ENCODE measurements at places on chromosomes 6 and 20.

GRCh38 chr6:85135376-85136094 is 314.3 kb upstream of the NT5E start:
- DNase-seq = no peak

DNA sequence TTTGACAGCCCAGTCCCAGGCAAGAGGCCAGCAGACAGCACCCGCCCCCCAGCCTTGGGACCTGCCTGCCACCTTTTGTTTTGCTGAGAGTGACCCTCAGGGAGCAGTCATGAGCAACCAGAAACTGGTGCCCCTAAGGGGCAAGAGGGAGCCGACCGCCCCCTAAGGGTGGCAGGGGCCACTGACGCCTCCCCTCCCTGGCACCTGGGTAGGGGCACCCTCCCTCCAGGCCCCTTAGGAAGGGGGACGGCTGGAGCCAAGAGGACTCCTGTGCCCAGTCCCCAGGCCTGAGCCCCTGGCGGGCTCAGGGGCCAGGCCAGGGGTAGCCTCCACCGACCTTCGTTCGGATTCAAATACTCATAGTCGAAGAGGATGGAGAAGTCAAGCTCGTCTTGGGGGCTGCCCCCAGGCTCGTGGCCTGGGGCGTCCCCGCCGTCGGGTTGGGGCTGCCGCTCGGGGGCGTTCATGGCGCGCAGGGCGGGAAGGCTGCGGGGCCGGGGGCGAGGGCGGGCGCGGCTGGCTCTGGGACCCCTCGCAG is 417 bp downstream of the NFATC2 start:
- DNase-seq = peak; percentile 57

DNA sequence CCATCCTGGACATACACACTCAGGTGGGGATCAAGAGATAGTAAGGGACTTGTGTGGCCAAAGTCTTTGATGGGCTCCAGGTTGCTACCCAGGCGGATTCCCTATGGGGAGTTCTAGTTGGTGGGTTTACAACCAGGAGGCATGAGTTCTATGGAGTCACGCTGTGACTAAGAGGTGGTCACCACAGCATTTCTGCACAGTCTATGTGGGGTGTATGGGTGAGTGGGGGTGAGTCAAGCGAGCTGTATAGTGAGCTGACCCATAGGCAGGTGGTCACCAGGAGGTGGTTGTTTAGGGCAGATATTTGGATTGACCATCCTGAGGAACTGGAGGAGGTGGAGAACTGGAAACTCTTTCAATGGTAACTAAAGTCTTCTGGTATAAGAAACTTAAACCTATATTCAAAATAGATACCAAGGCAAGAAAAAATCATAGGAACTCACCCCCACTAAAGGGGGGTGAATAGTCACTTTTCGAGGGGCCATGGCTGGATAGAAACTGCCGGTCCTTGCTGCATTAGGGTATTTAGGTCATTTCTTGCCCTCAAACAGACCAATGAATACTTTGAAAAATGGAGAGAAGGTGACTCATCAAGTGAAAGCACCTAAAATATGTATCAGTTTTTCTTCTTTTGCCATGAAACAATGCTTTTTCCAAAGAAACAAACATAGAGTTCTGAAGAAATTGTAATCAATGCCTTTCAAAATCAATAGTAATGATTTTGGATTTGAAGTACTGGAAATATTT is 84.3 kb upstream of the NRN1 start:
- DNase-seq = no peak

DNA sequence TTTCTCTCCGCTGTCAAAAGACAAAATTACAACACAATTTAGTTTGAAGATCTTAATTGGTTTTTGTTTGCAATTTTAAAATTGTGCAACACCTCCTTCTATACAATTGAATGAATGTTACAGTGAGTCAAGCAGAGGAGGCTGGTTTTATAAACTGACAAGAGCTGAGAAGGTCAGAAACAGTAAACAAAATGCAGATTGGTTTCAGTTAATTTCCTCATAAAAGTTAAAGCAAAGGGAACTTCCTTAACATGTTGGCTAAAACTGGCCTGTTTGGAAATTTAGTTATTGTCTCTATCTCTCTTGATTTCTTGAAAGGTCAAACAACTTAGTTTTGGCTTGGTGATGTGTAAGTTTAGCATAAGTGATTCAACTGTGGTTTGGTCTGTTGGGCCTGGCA is 22.2 kb downstream of the KHDC1L start:
- no peak for DNase-seq

GRCh38 chr20:10508060-10508459 is 73.0 kb downstream of the SLX4IP start:
- DNase-seq = no peak

DNA sequence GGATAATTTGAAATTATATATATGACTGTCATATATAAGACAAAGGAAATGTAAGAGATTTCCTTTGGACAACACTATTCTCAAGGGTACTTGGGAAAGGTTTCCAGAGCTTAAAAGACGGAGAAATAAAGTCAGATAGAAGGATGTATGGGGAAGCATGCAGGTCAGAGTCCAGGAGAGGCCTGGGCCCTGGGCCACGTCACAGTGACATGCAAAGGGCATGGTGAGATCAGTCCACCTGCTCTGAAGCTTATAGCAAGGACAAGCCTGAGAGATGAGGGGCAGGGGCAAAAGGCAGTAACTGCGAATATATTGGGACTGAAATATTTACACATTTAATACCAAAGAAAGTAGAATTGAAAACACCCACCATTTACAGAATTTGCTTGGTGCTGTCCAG is 24.6 kb upstream of the GMDS start:
- DNase-seq = no peak

GRCh38 chr20:20677186-20677585 is 35.3 kb downstream of the RALGAPA2 start:
- DNase-seq = no peak

DNA sequence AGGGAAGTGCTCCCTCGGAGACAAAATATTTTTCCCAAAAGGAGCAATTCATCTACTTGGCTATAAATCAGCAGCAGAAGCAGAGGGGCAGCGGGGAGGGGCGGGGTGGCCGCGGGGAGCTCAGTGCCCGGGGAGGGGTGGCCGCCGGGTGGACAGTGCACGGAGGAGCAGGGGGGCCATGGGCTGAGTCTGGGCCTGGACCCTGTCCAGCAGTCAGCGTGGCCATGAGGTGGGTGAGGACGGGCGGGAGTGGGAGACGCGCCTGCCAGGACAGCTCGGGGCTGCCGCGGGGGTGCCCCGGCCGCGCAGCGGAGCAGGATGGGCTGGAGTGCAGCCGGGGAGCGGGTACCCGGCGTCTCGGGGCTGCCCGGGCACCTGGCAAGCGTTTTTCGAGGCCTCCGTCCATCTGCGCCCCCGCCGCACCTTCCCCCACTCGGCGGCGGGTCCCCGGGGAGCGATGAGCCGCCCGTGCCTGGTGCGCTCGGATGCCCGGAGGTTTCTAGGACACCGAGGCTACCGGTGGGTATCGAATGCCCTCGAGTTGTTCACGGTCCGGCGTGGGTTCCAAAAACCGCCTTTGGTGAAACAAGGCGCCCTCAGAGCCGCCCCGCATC is 229.5 kb downstream of the THBS2 start:
- no peak for DNase-seq

DNA sequence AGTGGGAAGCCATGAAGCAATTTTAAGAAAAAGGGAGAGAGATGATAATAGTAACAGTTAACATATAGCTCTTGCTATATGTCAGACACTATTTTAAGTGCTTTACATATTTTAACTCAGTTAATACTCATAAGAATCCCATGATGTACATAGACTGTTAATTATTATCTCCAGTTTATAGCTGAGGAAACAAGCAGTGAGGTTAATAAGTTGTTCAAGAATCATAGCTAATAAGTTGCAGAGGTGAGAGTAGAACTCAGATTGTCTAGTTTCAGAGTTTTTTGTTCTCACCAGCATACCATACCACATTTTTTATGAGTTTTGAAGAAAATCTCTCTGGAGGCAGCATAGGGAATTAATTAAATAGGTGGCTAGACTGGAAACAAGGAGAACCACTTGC is 144.6 kb upstream of the MMS22L start:
- DNase-seq = no peak

DNA sequence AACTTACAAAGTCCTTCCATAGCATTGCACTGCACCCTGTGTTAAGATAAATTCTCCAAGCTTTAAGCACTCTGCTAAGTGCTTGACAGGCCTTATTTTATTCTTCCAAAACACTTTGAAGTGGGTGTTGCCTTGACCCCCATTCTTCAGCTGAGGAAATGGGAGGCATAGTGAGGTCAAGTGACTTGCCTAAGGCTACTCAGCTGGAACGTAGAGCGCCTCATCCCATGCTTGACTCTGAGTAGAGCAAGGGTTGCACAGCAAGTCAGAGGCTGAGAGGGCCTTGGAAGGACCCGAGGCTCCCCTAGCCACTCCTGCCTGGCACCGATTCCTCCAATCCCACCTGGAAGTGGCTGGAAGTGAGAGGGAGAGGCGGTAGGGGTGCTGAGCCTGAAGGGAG is 19.6 kb upstream of the CSNK2A1 start:
- DNase-seq = no peak

DNA sequence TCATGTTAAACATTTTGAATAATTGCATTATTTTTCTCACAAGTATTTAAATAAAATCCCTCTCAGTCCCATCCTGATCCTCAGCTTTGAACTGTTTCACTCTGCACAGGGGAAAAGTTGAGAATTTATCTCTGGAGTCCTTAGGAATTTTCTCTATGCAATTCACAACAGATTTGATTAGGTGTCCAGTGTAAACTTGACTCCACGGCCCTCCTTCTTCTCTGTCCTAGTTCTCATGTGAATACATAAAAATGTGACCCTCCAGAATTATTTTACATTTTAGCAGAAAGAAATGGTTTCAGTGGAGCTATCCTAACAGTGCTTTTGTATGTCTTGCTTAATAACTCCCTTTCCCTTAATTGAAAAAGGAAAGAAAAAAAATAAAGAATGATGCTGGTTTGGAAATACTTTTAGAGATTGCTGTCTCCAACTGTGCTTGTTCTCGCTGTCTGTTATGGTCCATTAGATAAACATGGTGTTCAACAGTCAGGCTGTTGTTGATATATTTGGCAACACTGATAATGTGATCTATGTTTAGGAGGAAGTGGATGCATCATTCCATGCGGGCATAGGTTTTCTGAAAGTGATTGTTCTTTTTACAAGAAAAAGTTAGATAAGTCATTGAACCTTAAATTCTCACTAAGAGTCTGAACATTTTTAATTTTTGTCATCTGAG is 599.4 kb upstream of the CITED2 start:
- DNase-seq = no peak

GRCh38 chr20:48822879-48823385 is 4.9 kb downstream of the PREX1 start:
- no peak for DNase-seq

- DNase-seq = no peak
Measured at GRCh38 chr6:75393806-75394205, 99.8 kb downstream of the FILIP1 start.

GRCh38 chr6:5896476-5897200 is 110.1 kb downstream of the NRN1 start:
- DNase-seq = no peak

GRCh38 chr6:52055451-52055850 is 32.0 kb downstream of the PKHD1 start:
- DNase-seq = no peak

DNA sequence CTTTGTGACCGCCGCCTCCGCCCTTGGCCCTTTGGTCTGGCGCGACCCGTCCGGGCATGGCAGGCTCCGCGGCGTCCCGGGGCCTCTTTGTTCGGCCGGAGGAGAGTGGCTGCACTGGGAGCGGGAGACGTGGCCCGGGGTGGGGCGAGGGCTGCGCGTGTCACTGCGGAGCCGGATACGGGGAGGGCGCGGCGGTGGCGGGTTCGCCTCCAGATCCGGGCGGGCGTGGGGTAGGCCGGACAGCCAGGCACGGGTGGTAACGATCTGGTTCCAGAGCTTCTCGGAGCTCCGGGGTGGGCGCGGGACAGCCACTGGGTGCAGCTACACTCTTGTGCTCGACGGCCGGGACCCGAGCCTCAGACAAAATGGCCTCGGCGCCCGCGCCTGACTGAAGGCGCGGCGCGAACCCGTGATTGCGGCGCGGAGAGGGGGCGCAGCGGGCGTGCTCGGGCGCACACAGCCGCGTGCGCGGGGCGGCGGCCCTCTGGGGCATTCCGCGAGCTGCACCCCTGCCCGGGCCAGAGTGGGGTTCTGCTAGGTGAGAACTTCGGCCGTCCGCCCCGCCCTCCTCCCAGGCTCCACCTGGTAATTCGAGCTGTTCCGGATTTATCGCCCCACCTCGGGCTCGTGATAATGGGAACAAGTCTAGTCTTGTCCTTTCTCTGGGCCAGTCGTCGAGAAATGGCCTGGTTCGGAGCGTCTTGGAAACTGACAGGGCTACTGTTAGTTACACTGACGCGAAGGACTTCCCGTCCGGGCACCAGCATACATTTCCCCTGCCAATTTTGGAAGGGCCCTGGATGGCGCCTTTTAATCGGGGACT is 1.0 kb downstream of the LOC128125822 start:
- DNase-seq = peak; percentile 50

GRCh38 chr6:109055771-109056235 is 38.8 kb downstream of the SESN1 start:
- no peak for DNase-seq

- no peak for DNase-seq
Measured at GRCh38 chr6:45026003-45026516, 302.1 kb upstream of the RUNX2 start.

GRCh38 chr6:148116001-148116400 is 226.6 kb upstream of the SASH1 start:
- no peak for DNase-seq

DNA sequence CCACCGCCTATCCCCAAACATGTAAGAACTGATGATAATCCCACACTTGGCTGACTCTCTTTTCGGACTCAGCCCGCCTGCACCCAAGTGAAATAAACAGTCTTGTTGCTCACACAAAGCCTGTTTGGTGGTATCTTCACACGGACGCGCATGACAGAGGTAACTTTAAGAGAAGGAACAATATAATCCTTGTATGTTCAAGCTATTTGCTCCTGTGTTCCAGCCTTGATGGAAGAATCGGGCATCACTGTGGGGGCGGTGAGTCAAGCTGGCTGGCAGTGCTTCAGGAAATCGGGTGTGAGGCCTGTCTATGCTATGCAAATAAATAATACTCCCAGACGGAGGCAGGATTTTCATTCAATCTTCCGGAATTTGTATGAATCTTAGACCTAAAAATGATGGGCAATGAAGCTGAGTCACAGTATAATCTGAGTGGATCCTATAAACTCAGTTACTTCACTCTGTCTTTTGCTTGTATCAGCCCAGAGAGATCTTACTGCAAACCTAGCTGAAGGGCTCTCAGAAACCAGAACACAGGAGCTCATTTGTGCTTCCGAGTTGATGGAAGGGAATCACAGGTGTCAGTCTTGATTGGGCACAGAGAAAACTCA is 45.2 kb upstream of the NT5E start:
- no peak for DNase-seq

GRCh38 chr20:63406011-63406410 is 44.9 kb upstream of the CHRNA4 start:
- no peak for DNase-seq

GRCh38 chr6:20286968-20287565 is 74.8 kb upstream of the MBOAT1 start:
- DNase-seq = no peak

Measured in stimulated activated CD4-positive, alpha-beta T cell treated with anti-CD3 and anti-CD28 coated beads, Interleukin-15, amount 100 ng/mL, for 1 hour (primary cell).